ENCODE measurements at places on chromosomes 12 and 14.

- no peak for DNase-seq
Observed at GRCh38 chr12:51970904-51971646, 19.6 kb downstream of the ACVR1B start.

DNA sequence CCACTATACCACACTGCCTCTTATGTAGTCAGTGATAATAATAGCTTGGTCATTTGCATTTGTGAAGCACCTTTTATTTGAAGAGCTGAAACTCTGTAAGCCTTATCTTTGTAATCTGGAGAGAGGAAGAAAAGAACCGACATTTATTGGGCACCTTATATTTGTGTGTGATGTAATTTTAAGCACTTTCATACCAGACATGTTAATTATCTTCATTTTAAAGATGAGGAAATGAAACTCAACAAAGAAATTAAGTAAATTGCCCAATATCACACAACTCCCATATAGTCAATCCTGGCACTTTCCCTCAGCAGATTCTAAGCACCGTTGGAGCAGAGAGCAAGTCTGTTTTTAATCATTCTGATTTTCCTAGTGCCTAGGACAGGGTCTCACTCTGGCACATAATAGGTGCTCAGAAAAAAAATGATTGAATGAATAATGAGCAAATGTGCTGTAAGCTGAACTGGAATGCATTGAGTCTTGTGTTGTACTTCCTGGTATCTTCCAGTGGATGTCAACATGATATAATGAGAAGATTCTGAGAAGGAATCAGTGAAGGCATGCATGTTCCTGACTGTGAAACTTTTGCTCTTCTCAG lies 418.9 kb downstream of the ZFP36L1 start:
- no peak for DNase-seq

GRCh38 chr12:121025442-121026226 lies 9.3 kb upstream of the C12orf43 start:
- no peak for DNase-seq

DNA sequence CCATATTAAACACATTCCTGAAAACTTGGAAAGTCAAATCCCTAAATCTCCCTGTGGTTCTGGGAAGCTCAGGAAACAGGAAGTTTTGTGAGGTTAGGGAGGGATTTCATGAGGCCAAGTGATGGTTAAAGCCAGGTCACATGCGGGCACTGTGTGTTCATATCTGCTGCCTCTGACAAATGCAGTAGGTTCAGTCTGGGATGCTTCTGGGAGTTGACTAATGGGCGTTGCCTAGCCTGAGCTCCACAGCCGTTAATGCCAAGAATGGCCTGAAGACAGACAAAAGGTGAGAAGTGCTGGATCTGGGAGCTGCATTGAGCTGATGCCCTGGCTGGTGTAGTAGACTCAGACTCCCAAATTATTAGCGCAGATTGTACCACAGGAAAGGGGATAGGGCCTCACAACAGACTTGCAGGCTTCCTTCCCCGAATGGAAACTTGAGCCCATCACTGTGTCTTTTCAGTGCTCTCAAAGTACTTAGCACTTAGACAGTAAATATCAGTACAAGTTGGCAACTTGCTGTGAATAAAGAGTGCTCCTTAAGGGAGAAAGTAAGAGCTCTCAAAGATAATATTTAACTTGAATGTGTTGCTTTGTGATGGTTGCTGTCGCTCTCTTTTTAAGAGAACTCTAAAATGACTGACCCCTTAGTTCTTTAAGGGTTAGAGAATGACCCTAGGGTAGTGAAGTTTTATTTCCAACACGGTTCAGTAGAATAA lies 17.3 kb downstream of the GSG1 start:
- no peak for DNase-seq

DNA sequence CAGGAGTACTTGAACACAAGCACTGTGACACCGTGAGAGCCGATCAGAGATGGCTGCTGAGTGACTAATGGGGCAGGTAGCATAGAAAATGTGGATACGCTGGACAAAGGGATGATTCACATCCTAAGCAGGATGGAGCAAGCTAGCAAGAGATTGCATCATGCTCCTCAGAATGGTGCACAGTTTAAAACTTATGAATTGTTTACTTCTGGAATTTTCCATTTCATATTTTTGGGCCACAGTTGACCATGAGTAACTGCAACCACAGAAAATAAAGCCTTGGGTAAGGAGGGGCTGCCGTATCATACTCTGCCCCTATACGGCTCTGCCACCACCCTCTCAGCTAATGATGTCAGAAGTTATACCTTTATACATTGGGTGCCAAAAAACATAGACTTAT lies 23.3 kb upstream of the MARK3 start:
- no peak for DNase-seq

DNA sequence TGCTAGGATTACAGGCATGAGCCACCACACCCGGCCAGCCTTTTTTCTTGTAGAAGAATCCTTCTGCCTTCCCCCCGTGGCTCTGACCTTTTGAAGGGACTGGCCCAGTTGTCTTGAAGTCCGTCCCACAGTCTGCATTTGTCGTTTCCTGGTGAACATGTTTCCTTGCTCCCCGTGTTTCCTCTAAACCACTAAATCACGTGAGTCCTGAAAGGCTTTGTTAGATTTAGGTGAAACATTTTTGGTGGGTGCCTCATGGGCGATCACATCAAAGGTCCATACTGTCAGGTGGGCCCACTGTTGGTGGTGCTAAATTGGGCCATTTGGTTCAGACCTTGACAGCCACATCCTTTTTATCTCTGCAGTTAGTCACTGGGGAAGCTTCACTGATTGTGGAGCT lies 26.3 kb downstream of the MLXIP start:
- no peak for DNase-seq

DNA sequence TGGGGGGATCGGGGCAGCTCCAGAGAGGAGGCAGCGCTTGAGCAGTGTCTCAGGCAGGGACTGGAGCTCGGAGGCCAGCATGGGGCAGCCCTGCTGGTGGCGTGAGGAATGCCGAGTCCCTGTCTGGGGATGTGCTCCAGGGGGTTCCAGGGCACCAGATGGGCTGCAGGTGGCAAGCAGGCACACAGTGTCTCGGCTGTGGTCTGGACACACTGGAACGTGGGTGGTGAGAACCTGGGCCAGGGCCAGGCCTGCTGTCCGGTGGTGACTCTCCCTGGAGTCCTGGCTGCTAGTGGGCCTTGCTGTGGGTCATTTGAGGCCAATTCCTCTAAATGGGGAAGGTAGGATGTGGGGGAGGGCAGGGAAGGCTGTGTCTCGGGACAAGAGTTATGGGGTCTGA lies 199.4 kb upstream of the RTL1 start:
- no peak for DNase-seq

DNA sequence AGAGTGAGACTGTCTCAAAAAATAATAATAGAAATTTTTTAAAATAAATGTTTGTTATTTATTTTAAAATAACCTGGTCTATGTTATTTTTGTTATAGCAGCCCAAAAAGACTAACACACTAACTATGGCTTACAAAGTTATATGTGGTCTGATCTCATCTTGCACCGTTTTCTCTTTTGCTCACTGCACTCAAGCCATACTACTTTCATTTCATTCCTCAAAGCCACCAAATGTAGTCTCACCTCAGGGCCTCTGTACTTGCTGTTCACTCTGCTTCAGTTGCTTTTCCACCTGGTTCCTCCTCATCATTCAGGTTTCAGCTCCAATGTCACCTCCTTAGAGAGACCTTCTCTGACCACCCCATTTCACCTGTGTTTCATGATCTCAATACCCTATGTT lies 55.2 kb upstream of the MDM1 start:
- DNase-seq = no peak

GRCh38 chr14:34044373-34044637 lies 93.4 kb upstream of the EGLN3 start:
- DNase-seq = no peak

DNA sequence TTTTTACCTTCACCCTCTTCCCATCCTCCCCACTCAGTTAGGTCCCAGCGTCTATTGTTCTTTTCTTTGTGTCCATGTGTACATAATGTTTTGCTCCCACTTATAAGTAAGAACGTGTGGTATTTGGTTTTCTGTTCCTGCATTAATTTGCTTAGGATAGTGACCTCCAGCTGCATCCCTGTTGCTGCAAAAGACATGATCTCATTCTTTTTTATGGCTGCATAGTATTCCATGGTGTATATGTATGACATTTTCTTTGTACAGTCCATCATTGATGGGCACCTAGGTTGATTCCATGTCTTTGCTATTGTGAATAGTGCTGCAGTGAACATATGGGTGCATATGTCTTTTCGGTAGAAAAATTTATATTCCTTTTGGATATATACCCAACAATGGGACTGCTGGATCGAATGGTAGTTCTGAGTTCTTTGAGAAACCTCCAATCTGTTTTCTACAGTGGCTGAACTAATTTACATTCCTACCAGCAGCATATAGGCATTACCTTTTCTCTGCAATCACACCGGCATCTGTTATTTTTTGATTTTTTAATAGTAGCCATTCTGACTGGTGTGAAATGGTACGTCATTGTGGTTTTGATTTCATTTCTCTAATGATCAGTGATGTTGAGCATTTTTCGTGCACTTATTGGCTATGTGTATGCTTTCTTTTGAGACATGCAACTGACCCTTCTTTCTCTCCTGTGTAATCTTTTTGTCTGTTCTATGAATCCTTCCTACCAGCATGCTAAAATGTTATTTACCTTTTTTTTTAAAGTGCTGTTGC lies 279.7 kb upstream of the AMIGO2 start:
- DNase-seq = no peak

DNA sequence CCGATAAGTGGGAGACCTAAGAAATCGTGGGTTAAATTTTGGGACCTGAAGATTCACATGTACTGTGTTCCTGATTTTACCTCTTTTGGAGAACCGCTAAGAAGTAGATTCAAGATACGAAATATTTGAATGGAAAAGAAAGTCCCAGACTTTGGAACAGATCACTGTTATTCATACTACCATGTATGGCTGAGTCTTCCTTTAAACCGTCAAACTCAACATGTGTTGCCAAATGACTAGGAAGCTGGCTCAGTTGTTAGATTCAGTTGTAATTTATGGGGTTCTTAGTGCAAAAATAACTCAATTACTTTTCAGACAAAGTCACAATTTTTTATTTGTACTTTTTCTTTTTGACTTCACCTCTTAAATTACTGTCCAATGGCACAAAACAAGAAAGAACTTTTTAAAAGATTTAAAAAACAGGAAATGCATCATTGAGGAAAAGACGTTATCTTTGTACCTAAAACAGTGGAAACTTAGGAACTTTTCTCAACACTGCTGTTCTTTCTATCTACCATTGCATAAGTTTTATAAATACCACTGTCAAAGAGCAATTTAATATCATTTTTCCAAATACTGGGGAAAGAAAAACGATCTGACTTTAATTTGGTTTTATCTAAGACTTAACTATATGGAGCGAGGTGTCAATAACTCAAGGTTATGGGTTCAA lies 15.7 kb downstream of the RERG start:
- DNase-seq = no peak

DNA sequence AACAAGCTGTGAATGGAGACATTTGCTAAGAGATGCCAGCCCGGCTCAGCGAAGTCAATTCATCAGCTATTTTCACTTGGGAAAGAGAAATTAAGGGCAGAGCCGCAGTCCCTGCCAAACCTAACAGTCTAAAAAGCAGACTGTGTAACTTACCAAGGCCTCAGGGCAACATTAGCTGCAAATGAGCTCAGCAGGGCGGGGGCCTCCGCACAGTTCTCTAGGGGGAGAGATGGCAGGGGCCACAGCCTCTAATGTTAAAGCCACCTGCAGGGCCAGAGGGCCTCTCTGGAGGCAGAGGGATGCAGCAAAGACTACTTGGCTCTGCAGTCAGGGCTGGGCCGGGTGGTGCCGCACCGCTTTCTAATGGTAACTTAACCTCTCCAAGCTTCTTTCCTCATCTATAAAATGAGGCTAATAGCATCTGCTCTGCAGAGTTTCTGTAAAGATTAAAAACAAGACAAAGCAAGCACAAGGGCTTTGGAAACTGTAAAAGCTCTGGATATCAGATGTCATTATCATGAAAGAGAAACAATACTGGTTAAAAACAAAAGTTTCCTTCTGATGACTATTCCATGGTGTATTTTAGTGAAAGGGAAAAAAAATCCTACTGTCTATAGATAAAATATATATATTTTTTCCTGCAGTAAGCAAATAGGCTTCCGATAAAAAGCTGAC lies 13.4 kb upstream of the GPRC5A start:
- DNase-seq = no peak

DNA sequence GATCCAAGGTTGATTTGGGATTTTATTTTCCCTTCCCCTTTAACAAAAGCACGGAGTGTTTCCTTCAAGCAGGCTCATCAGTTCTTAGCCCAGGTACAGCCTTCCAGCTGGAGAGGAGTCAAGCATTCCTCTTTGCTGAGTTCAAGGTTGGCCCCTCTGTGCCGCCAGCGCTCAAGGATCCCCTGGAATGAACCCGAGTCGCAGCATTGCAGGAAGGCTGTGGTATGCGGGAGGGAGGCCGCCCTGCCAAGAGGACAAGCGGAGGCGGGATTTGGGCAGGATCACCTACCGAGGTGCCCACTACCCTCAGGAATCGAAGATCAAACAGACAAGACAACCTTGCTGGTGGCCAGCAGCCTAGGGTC lies 53.9 kb upstream of the NCOR2 start:
- no peak for DNase-seq

GRCh38 chr14:39861229-39861600 lies 429.0 kb upstream of the FBXO33 start:
- no peak for DNase-seq

DNA sequence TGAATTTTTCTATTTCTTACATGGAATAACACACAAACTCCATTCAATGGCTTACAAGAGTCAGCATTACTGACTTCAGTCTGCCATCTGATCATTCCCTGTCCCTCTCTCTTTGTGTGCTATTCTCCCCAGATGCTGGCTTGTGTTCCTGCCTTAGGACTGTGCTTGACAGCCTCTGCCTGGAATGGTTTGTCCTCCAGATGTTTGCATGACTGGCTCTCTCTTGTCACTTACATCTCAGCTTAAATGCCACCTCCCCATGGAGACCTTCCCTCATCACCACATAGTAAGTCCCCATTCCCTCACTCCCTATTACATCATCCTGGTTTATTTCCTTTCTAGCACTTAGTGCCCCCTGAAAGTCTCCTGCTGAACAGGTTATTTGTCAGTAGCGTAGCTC lies 181.6 kb downstream of the KTN1 start:
- DNase-seq = no peak

DNA sequence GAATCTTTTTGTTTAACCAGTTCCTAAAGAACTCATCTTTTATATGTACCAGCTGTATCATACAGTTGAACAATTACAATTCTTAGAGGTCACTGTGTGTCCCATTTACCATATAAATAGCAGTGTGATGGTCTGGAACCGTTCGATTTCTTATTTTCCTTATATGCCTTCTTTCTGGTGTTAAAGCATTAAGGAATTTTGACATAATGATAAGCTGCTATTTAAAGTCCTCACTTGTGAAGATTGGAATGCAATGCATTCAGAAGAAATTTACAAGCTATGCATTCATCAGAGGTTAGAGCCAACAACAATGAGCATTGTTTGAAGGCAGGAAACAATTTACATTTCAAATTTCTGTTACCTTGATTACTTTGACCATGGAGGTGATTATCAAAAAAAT lies 80.0 kb upstream of the PRICKLE1 start:
- DNase-seq = no peak

All from SIG-M5 (cell line).